NCI-H460 (cell line): ENCODE measurements at places on chromosomes 3 and 15. TPM values are rescaled to one million over a fixed set of nuclear protein-coding genes. Genes with fewer than 3 reads are reported as not detected.
A peak's percentile ranks its signal among the peaks of the same experiment; 100 is the strongest.

KCNAB1 gene
- not detected in 2 replicates for total RNA-seq

PLCL2 gene
- 3.5 and 3.8 TPM in 2 replicates for total RNA-seq

GRCh38 chr15:92166029-92166428 is 227.7 kb upstream of the ST8SIA2 start:
- DNase-seq: no peak

- no peak for DNase-seq
Observed at GRCh38 chr15:69530991-69531664, 78.5 kb downstream of the RPLP1 start.

DNA sequence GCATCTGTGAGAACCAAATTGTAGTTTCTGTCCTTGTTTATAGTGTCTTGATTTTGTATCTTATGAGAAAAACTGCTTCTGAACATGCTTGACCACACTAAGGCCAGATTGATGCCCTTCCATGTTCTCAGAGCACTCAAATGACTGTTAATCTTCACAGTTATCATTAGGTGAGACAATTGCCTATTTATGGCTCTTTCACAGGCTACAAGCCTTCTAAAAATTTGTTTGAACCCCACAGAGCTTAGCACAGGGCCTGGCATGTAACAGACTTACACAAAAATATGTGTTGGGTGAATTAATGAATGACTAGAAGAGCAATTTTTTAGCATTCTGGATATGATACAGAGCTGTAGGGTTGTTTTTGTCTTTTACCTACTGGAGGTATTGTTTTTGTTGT is 43.1 kb downstream of the BTLA start:
- DNase-seq: no peak

GRCh38 chr15:66308531-66308930 is 15.2 kb downstream of the DIS3L start:
- DNase-seq: no peak

DNA sequence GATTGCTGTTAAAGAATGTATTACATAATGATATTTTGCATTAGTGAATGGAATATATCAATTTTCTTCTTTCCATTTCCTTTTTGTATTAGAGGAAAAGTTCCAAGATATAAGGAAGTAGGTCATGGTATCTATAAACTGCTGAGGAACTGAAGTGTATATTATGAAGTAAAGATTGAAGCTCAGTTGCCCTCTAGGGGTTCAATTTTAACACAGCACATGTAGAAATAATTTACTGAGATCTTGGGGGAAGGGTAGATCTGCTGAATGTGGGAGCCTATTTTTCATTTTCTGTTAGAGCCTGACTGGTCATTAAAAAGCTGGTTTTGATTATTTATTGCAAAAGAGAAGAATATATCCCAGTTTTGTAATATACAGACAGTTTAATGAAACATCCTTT is 45.2 kb downstream of the CMC1 start:
- DNase-seq: peak; percentile 31

DNA sequence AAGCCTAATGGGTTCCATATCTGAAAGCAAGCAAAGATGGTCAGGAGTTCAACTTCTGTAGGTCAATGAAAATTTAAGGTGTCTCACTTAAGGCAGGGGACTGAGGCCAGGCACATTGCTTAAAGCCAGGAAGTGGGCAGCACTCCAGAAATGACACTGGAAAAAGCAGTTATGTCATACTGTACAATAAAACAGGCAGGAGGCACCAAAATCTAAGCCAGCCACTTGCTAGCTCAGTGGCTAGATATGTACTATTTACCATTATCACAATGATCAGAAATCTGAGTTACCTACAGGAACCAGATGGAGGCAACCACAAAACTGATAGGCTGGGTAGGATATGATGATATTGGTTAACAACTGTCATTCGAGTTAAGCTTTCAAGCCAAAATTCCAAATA is 57.3 kb downstream of the FRMD5 start:
- no peak for DNase-seq
